Breast epithelium (tissue), 4 donors: ENCODE measurements at places on chromosomes 4 and X.

DNA sequence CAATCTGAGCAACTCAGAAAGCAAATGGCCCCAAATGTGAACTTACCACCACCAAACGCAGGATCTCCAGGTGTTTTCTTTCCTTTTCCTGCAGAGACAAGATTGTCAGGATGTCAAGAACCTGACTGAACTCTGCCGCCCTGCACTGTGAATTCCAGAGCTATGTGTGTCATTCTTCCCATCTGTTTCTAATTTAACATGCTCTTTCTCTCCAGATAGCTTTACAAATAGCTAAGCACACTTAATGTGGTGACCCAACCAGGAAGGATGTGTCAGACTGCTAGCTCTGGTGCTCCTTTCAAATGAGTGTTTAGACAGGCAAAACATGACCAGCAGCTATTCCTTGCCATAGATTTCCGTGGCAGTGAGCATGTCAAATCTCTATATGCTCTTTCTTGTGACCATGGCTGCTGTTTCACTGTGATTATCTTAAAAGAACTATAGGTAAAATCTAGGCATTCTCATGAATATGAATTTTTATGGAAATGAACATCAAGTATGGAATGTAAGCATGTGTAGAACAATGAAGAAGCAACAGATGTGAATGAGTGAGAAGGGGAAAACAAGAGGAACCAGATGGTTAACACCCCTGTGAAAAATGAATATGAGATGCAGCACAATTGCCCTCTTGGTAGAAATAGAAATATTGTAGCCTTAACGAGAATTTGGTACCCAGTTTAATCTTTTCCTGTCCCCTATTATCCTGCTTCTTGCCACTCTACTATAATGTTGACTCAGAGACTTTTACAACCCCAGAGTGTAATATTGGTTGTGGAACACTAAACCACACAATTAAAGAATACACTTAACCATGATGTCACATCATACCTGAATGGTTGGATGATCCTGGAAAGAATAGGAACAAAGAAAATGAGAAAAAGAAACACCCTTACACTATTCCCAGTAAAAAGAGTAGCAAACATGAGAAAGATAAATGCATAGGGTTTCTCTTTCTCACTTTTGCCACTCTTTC lies 247.8 kb upstream of the DKK2 start:
- DNase-seq: no peak

- DNase-seq: no peak
Observed at GRCh38 chr4:84666439-84666838, 83.5 kb downstream of the CDS1 start.

GRCh38 chr4:70954032-70954431 lies 39.4 kb upstream of the DCK start:
- DNase-seq: no peak

DNA sequence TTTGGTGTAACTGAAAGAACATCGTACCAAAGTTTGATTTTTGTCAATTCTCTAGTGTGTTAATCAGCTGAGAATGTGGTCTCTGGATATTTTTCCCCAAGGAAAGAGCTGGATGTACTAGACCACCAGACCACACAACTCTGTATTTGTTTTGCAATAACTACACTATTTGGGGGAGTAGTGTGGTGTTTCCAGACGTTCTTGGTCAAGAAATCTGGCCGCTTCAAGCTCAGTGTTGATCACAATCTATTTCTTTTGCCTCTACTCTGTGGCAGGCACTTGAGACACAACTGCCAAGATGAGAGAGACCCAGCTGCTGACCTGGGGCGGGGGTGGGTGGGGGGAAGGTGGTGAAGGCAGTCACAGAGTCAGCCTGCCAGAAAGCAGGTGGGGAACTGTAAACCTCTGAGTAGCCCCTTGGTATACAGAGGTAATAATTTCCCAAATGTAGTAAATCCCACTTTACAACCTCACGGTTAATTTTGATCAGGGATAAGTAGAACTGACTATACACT lies 30.6 kb downstream of the PTTG2 start:
- no peak for DNase-seq

GRCh38 chr4:23153076-23153475 lies 460.3 kb downstream of the GBA3 start:
- no peak for DNase-seq

DNA sequence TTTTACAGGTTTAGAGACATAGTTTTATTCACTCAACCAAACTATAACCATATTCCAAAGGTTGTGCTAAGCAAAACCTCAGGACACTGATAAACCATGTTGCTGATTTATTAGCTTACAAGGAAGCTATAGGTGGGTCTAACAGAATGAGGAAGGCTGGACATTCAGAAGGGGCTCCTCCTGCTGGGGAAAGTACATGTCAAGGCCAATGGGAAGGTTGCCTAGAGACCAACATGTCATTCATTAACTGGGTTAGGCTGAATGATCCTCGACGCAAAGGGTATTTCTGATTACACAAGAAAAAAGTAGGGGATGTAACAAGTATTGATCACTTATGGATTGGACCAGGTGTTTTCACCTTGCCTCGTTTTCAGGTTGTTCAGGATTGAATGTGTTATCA lies 30.3 kb downstream of the SLC10A6 start:
- no peak for DNase-seq

- DNase-seq: no peak
Observed at GRCh38 chrX:53321230-53321942, 40.0 kb upstream of the IQSEC2 start.

DNA sequence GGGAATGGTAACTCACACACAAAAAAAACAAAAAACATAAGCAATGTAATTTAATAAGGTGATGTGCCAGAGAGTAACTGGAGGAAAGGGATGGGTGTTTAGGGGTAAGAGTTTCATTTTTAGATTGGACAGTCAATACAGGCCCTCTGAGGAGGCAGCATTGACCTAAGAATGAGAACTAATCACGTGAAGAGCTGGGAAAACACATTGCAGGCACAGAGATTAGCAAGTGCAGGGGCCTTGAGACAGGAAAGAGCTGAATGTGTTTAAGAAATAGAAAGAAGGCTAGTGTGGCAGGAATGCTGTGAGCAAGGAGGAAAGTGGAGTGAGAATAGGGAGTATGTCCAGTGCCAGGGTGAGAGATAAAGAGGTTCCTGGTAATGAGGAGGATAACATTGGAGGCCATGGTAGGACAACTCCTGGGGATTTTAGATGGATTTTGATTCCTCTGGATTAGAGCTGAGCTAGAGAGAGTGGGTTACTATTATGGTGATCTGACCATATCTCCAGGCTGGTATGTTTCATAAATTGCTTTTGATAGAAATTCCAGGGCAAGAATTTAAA lies 17.6 kb downstream of the PDLIM5 start:
- no peak for DNase-seq

GRCh38 chrX:52262195-52262546 lies 77.5 kb downstream of the MAGED4 start:
- no peak for DNase-seq

- no peak for DNase-seq
Observed at GRCh38 chrX:154419688-154420401, 8.5 kb downstream of the TAFAZZIN start.

GRCh38 chr4:70062000-70062399 lies 11.8 kb downstream of the HTN1 start:
- DNase-seq: no peak

DNA sequence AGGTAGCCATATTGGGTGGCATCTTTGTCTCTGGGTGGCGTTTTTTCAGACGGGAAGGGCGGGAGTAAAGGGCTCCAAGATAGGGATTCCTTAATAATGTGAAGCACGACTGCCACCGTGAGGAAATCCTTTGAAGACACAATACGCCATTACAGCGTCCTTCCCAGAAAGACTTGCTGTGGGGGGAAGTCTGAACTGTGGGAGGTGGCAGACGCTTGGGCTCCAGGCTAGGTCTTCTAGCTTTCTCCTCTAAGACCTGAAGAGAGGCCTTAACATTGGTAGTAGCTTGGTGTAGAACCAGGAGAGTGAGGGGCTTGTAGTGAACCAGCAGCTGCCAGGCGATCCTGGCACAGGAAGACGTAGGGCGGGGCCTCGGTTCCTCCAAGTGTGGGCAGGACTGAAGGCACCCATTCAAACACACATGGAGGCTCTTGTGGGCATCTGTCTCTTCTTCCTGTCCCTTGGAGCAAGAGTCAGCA lies 197.3 kb downstream of the OR13H1 start:
- DNase-seq: peak; percentile 86

GRCh38 chr4:71663780-71664179 lies 120.1 kb downstream of the GC start:
- no peak for DNase-seq

DNA sequence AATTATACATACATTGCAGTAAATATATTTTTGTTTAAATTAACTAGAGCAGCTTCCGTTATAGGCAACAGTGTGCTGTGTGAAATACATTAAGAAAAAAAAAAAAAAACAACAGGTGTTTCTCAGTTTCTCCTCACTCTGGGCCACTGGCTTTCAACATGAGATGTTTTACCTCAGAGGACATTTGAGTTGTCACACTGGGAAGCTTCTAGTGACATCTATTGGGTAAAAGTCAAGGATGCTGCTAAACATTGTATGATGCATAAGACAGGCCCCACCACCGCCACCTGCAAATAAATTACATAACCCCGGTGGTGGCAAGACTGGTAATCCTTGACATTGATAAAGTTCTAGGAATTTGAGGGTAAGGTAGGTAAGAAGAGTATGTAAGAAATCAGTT lies 1512.2 kb downstream of the C4orf33 start:
- DNase-seq: no peak

GRCh38 chrX:10190367-10190766 lies 33.6 kb downstream of the CLCN4 start:
- no peak for DNase-seq

- DNase-seq: no peak
Observed at GRCh38 chrX:36986231-36986630, 21.9 kb upstream of the FAM47C start.

- no peak for DNase-seq
Observed at GRCh38 chr4:158214856-158215255, 4.6 kb downstream of the TMEM144 start.

GRCh38 chr4:108361446-108361820 lies 192.7 kb upstream of the LEF1 start:
- no peak for DNase-seq

GRCh38 chr4:26144526-26145155 lies 176.2 kb upstream of the RBPJ start:
- DNase-seq: no peak

- DNase-seq: peak; percentile 87
Observed at GRCh38 chr4:6905516-6906445, 3.8 kb upstream of the TBC1D14 start.

DNA sequence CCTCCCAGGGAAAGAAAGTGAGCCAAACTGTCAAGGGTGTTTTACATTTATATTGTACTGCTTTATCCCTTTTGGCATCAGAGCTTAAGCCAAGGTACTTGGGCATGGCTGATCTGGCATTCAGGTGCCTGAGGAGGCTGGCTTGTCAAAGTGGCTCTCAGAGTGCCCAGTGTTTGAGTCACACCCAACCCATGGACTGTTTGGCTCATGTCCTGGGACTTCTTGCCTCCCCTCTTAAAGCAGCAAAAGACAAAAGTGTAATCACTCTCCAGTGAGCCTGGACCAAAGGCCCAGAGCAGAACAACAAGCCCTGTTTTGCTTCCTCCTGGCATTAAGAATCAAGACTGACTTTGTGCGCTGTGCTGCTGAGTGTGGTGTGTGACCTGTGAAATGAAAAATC lies 311.7 kb upstream of the TAPT1 start:
- no peak for DNase-seq

GRCh38 chr4:124181039-124181438 lies 531.5 kb downstream of the ANKRD50 start:
- no peak for DNase-seq

GRCh38 chr4:41050116-41050515 lies 164.2 kb downstream of the APBB2 start:
- no peak for DNase-seq

GRCh38 chrX:63785708-63786040 lies 660 bp upstream of the ARHGEF9 start:
- DNase-seq: no peak

DNA sequence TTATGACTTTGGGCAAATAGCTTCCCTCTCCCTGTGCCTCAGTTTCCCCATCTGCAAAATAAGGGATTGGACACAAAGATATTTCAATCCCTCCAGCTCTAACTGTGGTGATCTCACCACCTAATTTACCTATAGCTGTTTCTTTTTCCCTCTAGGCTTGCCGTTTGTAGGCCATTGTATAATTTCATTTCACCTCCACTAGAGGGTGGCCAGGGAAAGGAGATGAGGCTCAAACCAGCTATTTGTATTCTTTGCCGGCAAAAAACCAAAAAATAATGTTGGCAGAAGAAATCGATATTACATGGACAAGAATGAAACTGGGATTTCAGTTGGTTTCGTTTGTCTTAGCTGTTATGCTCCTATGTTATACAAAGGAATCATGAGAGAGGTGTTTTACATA lies 36.1 kb upstream of the DOCK11 start:
- no peak for DNase-seq

GRCh38 chrX:149799095-149799714 lies 17.5 kb downstream of the MAGEA9 start:
- no peak for DNase-seq

DNA sequence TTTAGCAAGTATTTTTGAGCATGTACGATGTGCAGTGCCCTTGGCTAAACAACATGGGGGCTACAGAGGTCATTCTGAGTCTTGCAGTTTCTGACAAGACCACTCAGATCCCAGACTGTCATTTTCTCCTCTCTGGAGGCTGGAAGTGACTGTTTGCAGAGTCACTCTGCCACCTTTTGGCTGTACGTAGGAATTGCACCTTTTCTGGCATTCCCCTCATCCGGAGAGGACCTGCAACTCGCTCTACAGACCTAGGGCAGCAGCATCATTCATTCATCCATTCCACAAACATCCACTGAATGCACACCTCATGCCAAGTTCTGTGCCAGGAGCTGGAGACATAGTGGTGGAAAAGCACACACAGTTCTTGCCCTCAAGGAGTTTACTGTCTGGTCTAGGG lies 160.4 kb upstream of the GPR101 start:
- DNase-seq: no peak

DNA sequence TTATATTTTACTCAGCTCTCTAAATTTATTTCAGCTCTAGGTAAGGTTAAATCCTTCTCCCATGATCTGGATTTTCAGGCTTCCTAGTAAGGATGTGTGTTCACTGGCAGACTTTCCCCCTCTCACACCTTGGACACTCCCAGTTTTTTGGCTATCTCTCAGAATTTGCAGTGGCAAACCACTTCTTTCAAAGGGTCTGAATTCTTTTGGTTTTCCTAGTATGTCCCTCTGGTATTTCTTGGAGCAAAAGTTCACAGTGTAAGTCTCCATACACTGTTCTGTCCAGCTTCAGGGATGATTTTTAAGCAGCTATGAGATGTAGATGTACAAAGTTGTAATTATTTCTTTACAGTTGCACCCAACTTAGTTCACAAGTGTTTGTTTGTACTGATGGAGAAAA lies 653.8 kb upstream of the GALNT7 start:
- no peak for DNase-seq
